ENCODE measurements at places on chromosomes 4 and X. TPM values are rescaled to one million over a fixed set of nuclear protein-coding genes. Genes with fewer than 3 reads are reported as not detected.

GRCh38 chr4:650461-650860, 23.6 kb downstream of the ATP5ME start:
- H3K4me1 ChIP-seq = no peaks in the 10 kb centered on the region
- no peak overlapping the region for H3K4me3 ChIP-seq
- H3K27me3 ChIP-seq = no peaks in the 10 kb centered on the region

DNA sequence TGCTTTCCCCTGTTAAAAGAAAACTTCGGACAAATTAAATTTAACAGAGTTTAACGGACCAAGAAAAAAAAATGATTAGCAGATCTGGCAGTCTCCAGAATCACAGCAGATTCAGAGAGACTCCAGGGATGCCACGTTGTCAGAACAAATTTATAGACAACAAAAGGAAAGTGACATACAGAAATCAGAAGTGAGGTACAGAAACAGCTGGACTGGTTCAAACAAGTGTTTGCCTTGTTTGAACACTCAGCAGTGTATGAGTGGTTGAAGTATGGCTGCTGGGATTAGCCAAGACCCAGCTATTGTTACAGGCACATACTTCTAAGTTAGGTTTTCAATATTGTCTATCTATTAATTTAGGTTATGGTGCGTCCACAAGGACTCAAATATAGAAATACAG, 19.1 kb downstream of the PIR start:
- H3K27ac ChIP-seq = no peak overlapping the region
- no peak for DNase-seq
- H3K27me3 ChIP-seq = no peaks in the 10 kb centered on the region
- peaks cover 10% of the 10 kb centered on the region for H3K4me1 ChIP-seq
- no peak overlapping the region for H3K4me3 ChIP-seq
- no peaks in the 10 kb centered on the region for H3K36me3 ChIP-seq

GRCh38 chr4:82791179-82791578, 7.4 kb downstream of the SCD5 start:
- no peak overlapping the region for H3K27ac ChIP-seq
- H3K27me3 ChIP-seq = no peaks in the 10 kb centered on the region
- DNase-seq = no peak
- peaks cover 41% of the 10 kb centered on the region for H3K4me1 ChIP-seq
- no peaks in the 10 kb centered on the region for H3K36me3 ChIP-seq

DNA sequence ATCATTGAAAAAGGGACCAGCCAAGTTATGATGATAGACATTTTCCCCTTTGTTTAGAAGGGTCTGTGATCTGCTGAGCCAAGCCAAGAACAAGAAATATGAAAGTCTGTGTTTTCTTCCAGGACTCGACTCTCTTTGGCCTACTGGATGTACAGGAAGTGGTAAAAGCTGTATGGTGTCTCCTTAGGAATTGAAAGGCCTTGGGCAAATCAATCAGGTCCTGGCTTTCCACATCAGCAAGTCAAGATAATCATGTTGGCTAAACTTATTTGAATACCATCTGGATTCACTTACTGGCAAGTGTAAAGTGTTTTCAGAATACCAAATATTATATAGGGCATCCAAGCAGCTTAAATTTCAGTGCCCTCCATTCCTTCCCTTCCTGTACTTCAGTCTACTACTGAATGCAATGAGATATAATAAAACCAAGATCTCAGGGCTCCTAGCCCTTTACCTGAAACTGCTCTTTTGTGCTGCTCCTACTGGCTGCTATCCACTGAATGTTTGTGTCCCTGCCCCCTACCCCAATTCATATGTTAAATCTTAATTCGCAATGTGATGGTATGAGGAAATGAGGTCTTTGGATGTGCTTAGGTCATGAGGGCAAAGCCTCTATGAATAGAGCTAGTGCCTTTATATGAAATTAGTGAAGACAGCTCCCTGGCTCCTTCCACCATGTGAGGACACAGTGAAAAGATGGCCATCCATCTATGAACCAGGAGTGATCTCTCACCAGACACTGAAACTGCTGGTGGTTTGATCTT, 578.0 kb downstream of the SPRY1 start:
- no peak overlapping the region for H3K27ac ChIP-seq
- H3K4me3 ChIP-seq = no peak overlapping the region
- no peaks in the 10 kb centered on the region for H3K27me3 ChIP-seq
- no peaks in the 10 kb centered on the region for H3K4me1 ChIP-seq
- no peak for DNase-seq

- H3K27ac ChIP-seq = no peak overlapping the region
- no peaks in the 10 kb centered on the region for H3K27me3 ChIP-seq
- no peaks in the 10 kb centered on the region for H3K36me3 ChIP-seq
These were observed 502.5 kb downstream of the SPRY1 start for GRCh38 chr4:123898946-123899666.

DNA sequence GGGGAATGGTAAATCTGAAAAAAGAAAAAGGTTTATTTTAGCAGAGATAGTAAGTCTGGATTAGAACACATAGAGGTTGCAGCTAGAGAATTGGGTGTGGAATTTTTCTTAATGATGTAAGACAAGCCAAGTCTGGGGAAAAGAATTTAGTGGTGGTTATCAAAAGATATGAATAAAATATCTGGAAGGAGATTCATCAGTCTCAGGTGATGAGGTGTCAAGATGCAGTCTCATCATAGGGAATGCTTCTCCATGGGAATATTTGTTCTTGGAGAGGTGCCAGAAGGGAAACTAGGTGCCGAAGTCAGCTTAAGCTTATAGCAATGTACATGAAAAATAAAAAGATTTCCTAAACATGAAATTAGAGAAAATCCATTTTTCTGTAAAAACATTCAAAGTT, 504.1 kb upstream of the NR3C2 start:
- H3K36me3 ChIP-seq = no peaks in the 10 kb centered on the region
- H3K27me3 ChIP-seq = no peaks in the 10 kb centered on the region
- DNase-seq = no peak
- H3K27ac ChIP-seq = no peak overlapping the region

DNA sequence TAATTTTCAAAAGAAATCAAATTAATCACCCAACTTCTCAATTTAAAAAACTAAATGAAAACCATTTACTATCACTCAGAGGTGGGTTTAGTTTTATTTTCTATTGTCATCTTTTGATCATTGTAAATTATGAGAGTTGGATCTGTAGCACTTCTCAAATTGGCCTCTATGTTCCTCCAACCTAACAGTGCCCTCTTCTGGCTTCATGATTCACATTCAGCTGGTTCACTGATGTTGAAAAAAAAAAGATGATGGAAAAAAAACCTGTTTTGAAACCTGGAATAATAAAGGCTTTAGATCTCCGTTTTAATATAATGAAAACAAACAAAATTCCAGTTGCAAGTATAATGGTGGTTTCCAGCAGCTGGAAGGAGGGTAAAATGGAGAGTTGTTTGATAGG, 2.4 kb upstream of the NBDY start:
- H3K36me3 ChIP-seq = no peaks in the 10 kb centered on the region
- no peak overlapping the region for H3K4me3 ChIP-seq
- H3K27me3 ChIP-seq = no peaks in the 10 kb centered on the region

DNA sequence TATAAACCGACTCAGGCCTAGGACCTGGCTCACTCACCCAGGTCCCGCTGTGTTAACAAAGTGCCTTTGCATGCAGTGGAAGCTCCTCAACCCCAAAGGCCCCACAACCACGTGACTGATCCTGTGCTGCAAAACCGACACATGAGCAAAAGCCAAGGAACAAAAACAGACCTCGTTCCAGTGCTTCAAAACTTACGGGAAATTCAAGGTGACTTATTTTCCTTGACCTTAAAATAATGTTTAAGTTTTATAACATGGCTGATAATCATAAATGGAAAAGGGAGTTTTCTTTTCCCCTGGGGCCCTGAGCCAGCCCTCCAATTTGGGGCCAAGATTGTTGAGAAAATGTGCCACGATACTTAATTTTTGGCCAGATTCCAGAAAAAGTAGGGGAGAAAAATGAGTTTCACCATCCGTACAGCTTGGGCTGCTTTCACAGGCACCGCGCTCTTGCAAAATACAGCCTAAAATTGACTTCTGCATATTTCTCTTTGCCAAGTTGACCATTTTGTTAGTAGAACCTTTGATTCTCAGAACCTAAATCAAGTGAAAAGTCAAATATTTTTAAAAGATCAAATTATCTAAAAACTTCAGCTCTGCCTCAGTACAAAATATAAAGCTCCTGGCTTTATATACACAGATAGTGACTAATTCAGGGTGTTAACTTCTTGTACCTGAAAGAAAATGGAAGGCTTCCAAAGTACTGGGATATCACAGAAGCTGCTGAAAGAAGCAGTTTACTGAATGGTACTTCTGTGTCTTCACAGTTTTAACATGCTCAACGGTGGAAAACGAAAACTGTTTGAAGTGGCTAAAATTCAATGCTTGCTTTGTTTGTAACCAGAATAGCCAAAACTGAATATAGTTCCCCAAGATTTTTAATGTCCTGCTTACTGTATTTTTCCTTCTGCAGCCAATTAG, 93.8 kb downstream of the APBB2 start:
- no peak overlapping the region for H3K4me3 ChIP-seq
- no peak for DNase-seq
- no peak overlapping the region for H3K27ac ChIP-seq

- DNase-seq = no peak
- H3K4me1 ChIP-seq = no peaks in the 10 kb centered on the region
- no peak overlapping the region for H3K27ac ChIP-seq
- H3K27me3 ChIP-seq = no peaks in the 10 kb centered on the region
- no peaks in the 10 kb centered on the region for H3K36me3 ChIP-seq
- no peak overlapping the region for H3K4me3 ChIP-seq
These were observed 978.3 kb downstream of the PCDH18 start for GRCh38 chr4:136554033-136554432.

GRCh38 chrX:67426946-67427345, 116.9 kb upstream of the AR start:
- no peaks in the 10 kb centered on the region for H3K27me3 ChIP-seq
- no peak overlapping the region for H3K27ac ChIP-seq
- H3K36me3 ChIP-seq = no peaks in the 10 kb centered on the region
- no peaks in the 10 kb centered on the region for H3K4me1 ChIP-seq
- no peak for DNase-seq

- no peaks in the 10 kb centered on the region for H3K36me3 ChIP-seq
- H3K27ac ChIP-seq = no peak overlapping the region
- DNase-seq = no peak
- H3K27me3 ChIP-seq = no peaks in the 10 kb centered on the region
These were observed 14.9 kb upstream of the NXF3 start for GRCh38 chrX:103107836-103108235.

DNA sequence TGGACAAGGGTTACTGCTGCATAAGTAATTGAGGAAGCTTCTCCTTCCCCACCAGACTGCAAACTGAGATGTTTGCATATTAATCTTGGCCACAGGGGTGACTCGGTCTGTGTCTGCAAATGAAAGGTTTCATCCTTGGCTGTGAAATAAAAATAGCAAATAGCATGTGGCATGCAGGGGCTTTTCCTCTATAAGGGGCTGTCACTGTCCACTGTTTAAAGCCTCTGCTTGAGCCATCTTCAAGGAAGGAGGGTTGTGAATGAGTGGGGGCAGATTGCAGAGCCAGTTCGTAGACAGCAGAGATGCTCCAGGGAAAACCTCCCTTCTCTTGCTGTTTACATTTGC, 33.3 kb downstream of the TMSB4X start:
- H3K27ac ChIP-seq = no peak overlapping the region
- H3K4me1 ChIP-seq = peaks cover 40% of the 10 kb centered on the region
- H3K27me3 ChIP-seq = no peaks in the 10 kb centered on the region
- H3K4me3 ChIP-seq = peak overlapping the region; percentile 23

GRCh38 chrX:142089193-142089592, 115.9 kb downstream of the MAGEC2 start:
- H3K36me3 ChIP-seq = no peaks in the 10 kb centered on the region
- no peaks in the 10 kb centered on the region for H3K27me3 ChIP-seq
- no peaks in the 10 kb centered on the region for H3K4me1 ChIP-seq
- no peak overlapping the region for H3K4me3 ChIP-seq

GRCh38 chr4:40170588-40170987, 26.2 kb upstream of the RHOH start:
- peaks cover 13% of the 10 kb centered on the region for H3K4me1 ChIP-seq
- 0 out of 2 replicates have a peak, but pooled peaks cover 3% of the 10 kb centered on the region for H3K36me3 ChIP-seq
- H3K4me3 ChIP-seq = no peak overlapping the region
- H3K27me3 ChIP-seq = no peaks in the 10 kb centered on the region

The SSX4 gene
- not detected for total RNA-seq

The RNF212 gene
- total RNA-seq = not detected

The FGG gene
- total RNA-seq = not detected

The FAM47E gene
- not detected for total RNA-seq
